ENCODE measurements at places on chromosomes 5 and 9. TPM values are rescaled to one million over a fixed set of nuclear protein-coding genes. Genes with fewer than 3 reads are reported as not detected.

Gene TRIM36
- 38.5 TPM for total RNA-seq

Gene LRRC14B
- not detected for total RNA-seq

Gene PCDHGB6
- 5.2 TPM for total RNA-seq

Gene ABL1
- total RNA-seq = 73.4 TPM

Gene ZMAT2
- 36.8 TPM for total RNA-seq

Gene HK3
- 4.7 TPM for total RNA-seq

Gene CDX1
- 3.2 TPM for total RNA-seq

Gene JAKMIP2
- 0.85 TPM for total RNA-seq

Gene KIF27
- 11.2 TPM for total RNA-seq

Gene PGGT1B
- 9.1 TPM for total RNA-seq

Gene IL33
- total RNA-seq = 11.6 TPM

Gene ADAMTSL2
- 1.6 TPM for total RNA-seq

Gene SSBP2
- total RNA-seq = 25.1 TPM

Gene FOXD4L6
- total RNA-seq = 0.09 TPM

Gene SPATA31C1
- 0.97 TPM for total RNA-seq

Gene ALDOB
- total RNA-seq = not detected

Gene SLCO4C1
- total RNA-seq = 0.51 TPM

Gene IFNE
- total RNA-seq = not detected

Gene FOXD4L3
- not detected for total RNA-seq

Gene CNTFR
- total RNA-seq = 13.3 TPM

Gene PTGDS
- 5,242 TPM for total RNA-seq

Gene DNM1
- total RNA-seq = 2.0 TPM

Gene RGMB
- 56.5 TPM for total RNA-seq

Gene DELE1
- total RNA-seq = 66.7 TPM
